NCI-H2081 treated with DMSO at 0.1 percent for 48 hours (cell line): ENCODE measurements at places on chromosomes 1 and 21.

- no peak for DNase-seq
Observed at GRCh38 chr1:213996320-213997037, 8.7 kb downstream of the PROX1 start.

- no peak for DNase-seq
Observed at GRCh38 chr1:52913537-52913936, 8.0 kb downstream of the ECHDC2 start.

- DNase-seq: no peak
Observed at GRCh38 chr1:70205071-70205433, 327 bp downstream of the LRRC40 start.

DNA sequence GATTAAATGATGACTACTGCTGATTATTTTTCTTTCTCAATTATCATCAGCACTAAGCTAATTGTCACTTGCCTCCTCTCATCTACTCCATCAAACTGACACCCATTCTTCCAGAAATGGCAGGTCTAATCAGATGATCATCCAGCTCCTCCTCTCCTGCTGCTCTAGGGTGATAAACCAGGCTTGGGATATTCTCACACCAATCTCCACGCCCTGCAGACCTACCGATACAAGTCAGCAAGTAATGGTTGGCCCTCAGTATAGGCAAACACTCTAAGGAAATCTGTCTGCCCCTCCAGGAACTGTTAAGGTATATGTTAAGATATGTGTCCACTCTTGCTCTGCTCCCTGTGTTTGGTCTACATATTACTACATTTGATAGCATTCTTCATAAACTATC, 36.3 kb upstream of the C1orf21 start:
- DNase-seq: no peak

GRCh38 chr21:43018519-43018918, 44.2 kb downstream of the PKNOX1 start:
- DNase-seq: no peak

GRCh38 chr21:45427331-45428271, 22.6 kb downstream of the COL18A1 start:
- DNase-seq: no peak

DNA sequence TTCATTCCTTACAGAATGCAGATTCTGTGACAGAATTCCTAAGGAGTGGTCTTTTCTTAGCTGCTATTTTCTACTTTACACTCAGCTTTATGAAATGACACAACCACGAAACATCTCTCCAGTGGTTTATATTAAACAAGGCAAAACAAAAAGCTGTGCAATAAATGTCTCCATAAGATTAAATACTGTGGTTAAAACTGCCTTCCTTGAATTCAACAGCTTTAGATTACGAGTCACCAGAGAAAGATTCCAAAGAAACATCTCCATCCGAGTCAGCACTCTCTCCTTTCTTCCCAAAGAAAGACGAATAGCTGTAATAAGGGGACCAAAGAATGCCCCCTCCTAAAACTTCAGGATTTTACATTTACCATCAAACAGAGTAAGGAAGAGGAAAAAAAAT, 4.6 kb upstream of the C1orf87 start:
- DNase-seq: no peak

DNA sequence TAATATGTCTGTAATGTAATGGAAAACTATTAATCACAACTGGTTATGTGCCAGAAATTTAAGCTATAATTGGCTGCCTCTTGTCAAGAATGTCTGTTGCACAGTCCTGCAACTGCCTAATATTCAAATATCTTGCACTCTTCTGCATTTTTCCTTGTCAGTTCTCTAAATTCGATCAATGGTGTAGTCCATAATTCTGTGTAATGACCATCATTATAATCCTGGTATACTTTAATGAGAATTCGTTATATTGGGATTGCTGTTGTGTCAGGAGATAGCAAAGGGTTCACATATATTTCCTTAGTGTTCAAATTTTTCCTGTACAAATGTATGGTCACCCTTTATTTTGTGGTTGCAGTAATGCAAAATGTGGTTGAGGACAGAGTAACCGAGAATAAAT, 4.8 kb downstream of the NTNG1 start:
- DNase-seq: no peak

- no peak for DNase-seq
Observed at GRCh38 chr1:81129366-81129765, 671.4 kb upstream of the ADGRL2 start.

- no peak for DNase-seq
Observed at GRCh38 chr1:226572325-226572726, 23.8 kb downstream of the STUM start.

DNA sequence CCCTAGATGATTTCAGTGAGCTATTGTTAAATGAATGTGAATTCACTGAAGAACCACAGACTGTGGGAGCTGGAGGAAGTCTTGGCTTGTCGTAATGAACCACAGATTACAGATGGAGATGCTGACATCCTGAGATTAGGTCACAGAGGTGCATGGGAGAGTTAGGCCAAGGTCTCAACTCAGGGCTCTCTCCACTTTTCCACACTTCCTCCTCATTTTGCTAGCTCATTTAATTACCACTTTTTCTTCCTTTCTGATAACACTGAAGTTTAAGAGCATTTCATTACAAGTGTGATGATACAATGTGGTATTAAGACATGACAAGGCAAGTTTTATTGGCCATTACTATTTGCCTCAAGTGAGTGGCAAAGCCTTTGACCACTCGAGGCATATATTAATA, 30.8 kb downstream of the ST6GALNAC3 start:
- no peak for DNase-seq

DNA sequence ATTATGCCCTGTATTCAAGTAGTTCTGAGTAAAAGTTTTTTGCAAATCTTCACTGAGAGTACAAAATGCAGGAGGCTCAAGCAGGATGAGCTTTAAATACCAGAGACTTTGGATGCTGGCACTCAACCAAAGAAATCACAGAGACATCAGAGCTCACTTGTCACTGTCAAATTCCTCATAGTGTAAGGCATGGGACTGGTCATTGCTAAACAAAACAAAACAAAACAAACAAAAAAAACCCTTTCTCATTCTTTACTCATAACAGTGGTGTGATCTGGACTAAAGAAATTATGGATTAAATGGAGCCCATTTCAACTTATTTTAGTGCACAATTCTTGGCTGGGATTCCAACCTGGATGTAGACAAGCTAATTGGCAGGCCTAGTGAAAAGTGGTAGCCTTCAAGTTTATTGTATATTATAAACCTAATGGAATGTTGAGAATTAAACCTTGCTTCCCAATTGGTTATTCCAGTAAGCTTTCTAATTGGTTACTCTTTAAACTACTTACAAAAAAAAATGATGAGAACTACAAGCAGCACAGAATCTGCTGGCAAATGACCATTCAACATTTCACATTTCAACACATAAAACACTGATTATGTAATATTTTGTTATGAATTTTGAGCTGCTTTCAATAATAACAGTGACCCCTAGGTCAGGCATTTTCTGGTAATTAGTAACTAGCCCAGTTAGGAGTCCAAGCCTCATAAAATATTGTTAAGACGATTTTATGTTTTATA, 30.6 kb upstream of the NEK7 start:
- DNase-seq: no peak

DNA sequence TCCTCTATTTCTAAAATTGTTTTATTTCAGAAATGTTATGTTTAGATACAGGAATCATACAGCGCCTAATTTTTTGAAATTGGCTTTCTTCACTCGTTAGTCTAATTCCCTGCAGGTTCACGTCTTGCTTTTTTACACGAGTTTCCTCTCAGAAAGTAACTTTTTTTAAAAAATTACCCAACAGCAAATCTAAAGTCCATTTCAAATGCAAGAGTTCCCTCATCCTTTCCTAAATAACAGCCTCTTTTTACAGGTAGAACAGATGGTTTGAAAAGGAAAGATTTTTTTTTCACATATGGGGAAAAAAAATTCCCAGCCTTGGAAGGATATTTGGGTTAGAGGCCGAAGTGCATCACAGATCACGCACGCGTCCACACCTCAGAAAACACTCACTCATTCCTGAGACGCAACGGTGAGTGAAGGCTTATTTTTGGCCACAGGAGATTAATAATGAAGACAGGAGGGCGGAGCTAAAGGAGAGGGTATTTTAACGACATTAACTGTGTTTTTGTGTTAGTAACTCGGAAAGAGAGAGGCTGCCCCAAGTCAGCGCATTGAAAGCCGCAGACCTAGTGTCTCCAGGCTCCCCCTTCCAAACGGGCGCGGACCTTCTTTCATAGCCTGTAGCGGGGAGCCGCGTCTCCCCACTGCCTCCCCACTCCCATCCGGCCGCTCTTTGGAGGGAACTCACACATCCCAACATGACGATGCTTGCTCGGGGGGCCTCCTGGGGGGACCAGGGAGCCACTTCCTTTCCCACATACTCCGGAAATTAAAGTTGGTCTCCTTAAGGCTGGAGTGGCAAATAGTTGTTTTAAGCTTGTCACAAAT, 969 bp upstream of the RIPK4 start:
- DNase-seq: no peak

GRCh38 chr1:18575620-18576019, 55.0 kb upstream of the PAX7 start:
- DNase-seq: no peak

DNA sequence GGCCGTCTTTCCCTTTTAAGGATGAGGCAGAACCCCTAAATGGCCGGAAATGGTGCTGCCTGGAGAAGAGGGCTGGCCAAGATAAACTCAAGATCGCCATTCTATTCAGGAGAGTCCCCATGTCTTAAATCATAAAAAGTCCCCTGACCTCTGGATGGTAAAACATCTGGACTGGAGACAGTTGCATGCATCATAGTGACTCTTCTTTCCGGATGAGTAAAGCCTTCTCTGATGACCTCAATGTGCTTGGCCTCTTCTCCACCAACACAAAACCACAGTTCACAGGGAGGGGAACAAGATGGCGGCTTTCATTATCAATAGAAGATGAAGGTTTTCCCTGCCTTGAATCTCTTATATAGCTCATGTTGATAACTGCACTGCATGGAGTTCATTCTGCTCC, 27.5 kb upstream of the H6PD start:
- no peak for DNase-seq

GRCh38 chr1:93081716-93082115, 2.6 kb downstream of the MTF2 start:
- no peak for DNase-seq

- no peak for DNase-seq
Observed at GRCh38 chr1:226764533-226764932, 25.5 kb upstream of the ITPKB start.

GRCh38 chr1:21293537-21294265, 3.4 kb upstream of the ECE1 start:
- no peak for DNase-seq

DNA sequence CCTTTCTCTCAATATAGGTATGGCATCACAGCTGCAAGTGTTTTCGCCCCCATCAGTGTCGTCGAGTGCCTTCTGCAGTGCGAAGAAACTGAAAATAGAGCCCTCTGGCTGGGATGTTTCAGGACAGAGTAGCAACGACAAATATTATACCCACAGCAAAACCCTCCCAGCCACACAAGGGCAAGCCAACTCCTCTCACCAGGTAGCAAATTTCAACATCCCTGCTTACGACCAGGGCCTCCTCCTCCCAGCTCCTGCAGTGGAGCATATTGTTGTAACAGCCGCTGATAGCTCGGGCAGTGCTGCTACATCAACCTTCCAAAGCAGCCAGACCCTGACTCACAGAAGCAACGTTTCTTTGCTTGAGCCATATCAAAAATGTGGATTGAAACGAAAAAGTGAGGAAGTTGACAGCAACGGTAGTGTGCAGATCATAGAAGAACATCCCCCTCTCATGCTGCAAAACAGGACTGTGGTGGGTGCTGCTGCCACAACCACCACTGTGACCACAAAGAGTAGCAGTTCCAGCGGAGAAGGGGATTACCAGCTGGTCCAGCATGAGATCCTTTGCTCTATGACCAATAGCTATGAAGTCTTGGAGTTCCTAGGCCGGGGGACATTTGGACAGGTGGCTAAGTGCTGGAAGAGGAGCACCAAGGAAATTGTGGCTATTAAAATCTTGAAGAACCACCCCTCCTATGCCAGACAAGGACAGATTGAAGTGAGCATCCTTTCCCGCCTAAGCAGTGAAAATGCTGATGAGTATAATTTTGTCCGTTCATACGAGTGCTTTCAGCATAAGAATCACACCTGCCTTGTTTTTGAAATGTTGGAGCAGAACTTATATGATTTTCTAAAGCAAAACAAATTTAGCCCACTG, 11.5 kb downstream of the HIPK1 start:
- no peak for DNase-seq

GRCh38 chr1:107477233-107477632, 336.4 kb downstream of the NTNG1 start:
- no peak for DNase-seq

GRCh38 chr1:186615332-186615731, 64.9 kb downstream of the PTGS2 start:
- no peak for DNase-seq

GRCh38 chr1:110047463-110047862, 13.0 kb downstream of the STRIP1 start:
- no peak for DNase-seq

DNA sequence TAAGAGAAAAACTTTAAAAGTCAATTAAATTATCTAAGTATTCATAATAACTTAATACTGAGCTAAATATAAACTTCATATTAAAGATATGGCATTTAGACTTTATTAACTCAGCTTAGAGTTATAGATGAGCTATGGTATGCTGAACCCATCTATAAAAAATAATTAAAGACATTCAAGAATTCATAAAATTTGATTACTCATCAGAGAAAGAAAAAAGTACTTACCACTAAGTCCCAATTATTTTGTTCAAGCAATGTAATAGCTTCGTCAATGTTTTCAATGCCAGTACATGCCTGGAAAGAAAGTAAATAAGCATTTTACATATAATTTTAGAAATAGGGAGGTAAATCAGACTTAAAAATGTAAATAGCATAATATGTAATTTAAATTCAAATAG, 102.4 kb downstream of the FAF1 start:
- DNase-seq: no peak

DNA sequence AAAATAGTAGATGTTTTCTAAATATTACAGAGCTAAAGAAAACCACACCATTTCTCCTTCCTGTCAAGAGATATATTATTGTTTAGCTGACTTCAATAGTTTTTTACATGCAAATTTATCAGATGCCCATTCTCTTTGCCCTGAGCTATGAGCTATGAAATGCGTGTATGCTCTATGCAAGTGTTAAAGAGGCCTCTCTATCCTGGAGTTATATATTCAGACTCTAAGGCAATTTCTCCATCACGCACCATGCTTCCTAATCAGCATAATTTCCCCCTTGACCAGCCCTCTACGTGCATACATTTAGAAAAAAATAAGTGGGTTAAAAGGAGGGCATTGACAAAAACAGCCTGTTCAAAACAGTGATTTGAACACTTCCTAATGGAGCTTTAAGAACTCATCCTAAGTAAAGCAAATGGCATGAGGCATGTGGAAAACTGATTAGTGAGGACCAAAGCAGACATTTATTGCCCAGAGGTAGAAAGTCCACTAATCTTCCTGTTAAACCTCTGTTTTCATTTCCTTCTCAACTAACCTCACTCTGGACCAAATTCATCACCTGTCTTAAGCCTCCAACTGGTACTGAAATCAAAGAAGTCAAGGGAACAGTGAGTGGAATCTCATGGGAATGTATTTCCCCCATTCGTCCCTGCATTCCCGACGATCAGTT, 565.8 kb upstream of the PKN2 start:
- no peak for DNase-seq

- DNase-seq: no peak
Observed at GRCh38 chr21:35046263-35046624, 2.9 kb downstream of the RUNX1 start.
